ENCODE measurements at places on chromosomes 3 and 15.

- no peak for DNase-seq
Measured at GRCh38 chr3:5690904-5691532, 503.5 kb downstream of the EDEM1 start.

DNA sequence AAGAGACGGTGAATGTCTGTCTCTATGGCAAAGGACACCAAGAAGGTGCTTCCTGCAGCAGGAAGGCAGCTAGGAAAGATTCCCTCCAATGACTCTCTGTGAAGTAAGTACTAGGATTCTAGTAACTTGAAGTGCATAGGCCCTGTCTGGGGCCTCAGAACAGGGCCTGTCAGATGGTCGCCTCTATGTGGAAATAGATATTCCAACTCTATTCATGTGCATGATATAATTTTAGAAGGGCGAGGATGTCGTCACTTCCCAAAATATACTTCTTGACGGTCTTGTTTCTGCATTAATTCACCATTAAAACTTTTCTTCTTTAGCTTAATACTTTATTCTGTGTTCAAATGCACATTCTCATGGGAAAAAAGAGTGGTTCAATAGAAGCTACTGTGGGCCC lies 167.0 kb downstream of the TLE3 start:
- DNase-seq, result no peak

DNA sequence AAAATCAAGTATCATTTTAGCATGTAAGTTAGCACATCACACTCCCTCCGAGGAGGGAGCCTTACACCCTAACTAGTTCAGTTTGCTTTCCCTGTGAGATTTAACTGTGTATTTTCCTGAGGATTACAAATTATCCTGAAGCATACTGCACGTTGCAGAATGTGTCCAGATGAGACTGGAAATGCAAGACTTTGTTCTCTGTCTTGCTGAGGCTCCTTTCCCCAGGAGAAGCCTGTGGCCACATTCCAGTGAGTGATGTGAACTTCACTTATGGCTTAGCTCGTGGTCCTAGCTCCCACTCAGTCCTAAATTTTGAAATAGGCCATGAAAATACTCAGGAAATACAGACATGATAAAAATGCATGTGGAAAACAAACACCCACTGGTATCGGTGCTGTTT lies 23.7 kb downstream of the PDZRN3 start:
- DNase-seq, result no peak

DNA sequence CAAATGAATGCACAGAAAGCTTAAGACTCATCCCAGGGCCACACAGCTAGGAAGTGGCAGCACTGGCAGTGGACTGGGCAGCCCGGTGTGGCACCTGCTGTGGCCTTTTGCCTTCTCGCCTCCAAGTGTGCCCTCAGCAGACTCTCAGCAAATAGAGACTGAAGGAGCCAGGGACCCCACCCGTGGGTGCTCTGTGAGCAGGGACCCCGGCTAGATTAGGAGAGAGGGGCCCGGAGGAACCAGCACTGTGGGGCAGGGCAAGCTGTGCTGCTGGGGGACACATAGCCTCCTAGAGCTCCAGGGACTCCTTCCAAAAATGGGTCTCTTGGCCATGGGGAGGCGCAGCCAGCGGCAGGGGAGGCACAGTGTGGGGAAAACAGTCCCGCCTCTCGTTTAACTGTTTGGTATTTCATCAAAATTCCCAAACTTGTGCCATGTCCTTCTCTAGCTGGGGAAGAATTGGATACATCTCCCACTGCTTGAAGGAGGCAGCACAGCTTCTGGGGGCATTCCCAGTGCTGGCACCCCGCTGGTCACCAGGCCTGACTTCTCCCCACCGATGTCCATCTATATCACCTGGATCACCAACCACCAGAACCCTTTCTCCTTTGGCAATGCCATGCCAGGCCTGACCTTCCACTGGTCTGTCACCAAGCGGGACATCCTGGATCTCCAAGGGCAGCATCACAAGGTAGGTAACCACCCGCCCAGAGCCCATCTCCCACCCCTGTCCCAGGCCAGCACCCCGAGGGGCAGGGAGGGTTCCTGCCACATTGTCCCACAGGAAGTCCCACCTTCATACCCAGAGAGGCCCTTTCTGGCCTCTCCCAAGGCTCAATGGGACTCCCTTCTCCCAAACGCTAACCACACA lies 12.0 kb upstream of the TXNRD3 start:
- DNase-seq, result no peak

Data from NCI-H446 treated with DMSO at 0.1 percent for 48 hours (cell line).